ENCODE measurements at places on chromosomes 6 and 20.

- no peak for DNase-seq
Observed at GRCh38 chr6:154425034-154425433, 68.4 kb upstream of the IPCEF1 start.

- peak; percentile 49 for DNase-seq
Observed at GRCh38 chr20:51574248-51575033, 31.9 kb upstream of the NFATC2 start.

DNA sequence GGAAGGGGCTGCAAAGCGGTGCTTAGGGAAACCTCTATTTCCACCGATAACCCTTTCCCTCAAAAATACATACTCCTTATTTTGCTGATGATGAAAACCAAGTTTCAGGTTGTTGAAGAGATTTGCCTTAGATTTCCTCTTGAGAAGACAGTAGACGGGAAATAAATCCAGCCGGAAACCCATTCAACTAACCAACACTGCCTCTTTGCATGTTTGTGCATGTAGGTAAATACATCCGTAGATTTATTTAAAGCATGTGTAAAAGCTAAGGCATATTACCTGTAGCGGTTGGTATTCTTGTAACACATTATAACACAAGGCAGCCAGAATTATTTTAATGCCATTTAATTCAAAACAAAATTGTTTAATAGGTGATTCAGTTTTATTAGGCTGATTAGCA is 136.3 kb upstream of the SLC22A23 start:
- DNase-seq = no peak

- peak; percentile 62 for DNase-seq
Observed at GRCh38 chr20:10369723-10370090, 64.3 kb downstream of the MKKS start.

DNA sequence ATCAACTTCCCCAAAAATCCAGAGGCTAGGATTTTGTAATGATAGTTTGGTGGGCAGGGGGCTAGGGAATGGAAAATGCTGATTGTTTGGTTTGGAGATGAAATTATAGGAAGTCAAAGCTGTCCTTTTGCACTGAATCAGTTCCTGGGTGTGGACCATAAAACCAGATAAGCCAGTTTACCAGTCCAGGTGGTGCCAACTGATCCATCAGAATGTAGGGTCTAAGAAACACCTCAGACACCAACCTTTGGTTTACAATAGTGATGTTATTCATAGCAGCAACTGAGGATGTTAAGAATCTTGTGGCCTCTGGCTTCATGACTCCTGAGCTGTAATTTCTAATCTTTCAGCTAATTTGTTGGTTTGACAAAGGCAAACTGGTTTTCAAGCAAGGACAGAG is 496.6 kb upstream of the EPHA7 start:
- DNase-seq = no peak

GRCh38 chr6:38153798-38154345 is 334.3 kb downstream of the ZFAND3 start:
- no peak for DNase-seq

DNA sequence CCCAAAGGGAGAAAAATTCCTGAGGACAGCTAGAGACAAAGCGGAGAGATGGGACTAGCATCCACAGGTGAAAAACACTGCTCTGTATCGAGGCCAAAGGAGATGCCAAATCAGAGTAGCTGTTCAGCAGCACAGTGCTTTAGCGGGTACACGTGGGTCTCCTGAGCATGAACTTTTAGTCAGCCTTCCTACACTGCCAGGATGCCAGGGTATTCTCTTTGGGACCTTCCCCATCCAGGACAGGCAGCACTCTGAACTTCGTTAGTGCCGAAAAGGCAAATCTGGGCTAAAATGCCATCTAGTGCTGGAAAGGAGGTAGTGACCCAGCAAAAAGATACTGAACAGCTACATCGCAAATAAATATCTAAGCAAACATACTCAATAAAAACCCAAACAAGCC is 64.9 kb downstream of the C6orf58 start:
- peak; percentile 48 for DNase-seq

GRCh38 chr20:9550283-9550682 is 35.9 kb downstream of the LAMP5 start:
- no peak for DNase-seq

DNA sequence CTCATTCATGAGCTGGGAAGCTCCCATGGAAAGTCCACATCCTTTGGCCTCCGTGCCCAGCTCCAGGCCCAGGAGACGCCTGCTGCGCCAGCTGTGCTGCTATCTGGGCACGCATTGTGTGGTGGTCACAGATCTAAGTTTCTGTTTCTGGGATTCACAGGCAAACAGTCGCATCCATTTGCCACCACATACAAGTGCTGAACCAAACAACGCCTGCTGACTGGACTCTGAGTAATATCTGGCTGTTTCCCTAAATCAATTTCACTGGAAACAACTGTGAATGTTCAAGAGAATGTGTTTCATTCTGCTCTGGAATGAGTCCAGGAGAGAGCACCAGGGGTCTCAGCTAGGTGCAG is 45.5 kb downstream of the IRF4 start:
- DNase-seq = peak; percentile 91

GRCh38 chr6:125121894-125122293 is 31.7 kb upstream of the TPD52L1 start:
- no peak for DNase-seq

DNA sequence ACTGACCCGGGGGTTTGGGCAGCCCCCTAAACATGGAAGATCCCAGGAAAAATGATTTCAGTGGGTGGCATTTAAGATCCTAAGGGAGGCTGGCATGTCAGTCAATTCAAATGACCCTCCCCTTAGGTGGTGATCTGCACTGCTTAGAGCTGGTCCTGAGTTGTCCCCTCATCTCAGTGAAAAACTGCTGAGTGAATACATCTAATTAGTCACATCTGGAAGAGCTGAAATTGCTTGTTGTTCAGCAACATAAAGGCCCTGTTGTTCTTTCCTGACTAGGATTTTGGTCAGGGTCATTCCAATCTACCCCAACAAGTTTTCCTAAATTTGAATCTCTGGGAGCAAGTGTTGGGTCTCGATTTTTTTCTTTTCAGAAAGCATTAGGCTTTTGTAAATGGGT is 126.4 kb downstream of the LCA5 start:
- no peak for DNase-seq

- no peak for DNase-seq
Observed at GRCh38 chr6:139030228-139030963, 1.9 kb downstream of the ABRACL start.

GRCh38 chr20:53867741-53868351 is 202.5 kb downstream of the BCAS1 start:
- DNase-seq = no peak

- DNase-seq = peak; percentile 2
Observed at GRCh38 chr20:12482661-12483060, 526.1 kb upstream of the SPTLC3 start.

DNA sequence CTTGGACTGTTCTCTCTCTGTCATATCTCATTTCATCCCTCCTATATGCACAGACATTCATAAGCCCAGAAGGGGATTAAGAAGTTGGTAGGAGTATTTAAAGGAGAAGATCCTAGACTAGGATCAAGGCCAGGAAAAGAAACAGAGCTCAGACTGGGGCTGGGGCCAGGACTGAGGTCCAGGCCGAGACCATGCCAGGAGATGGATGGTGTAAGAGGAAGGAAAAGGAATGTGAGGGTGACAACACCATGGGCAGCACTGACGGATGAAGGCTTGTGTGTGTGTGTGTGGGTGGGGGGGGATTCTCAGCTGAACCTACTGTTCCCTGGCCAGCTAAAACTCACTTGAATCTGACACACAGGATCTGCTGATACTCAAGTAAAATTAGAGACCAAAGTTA is 182.1 kb downstream of the KIF6 start:
- peak; percentile 8 for DNase-seq

- no peak for DNase-seq
Observed at GRCh38 chr20:49231471-49231870, 12.3 kb downstream of the DDX27 start.

DNA sequence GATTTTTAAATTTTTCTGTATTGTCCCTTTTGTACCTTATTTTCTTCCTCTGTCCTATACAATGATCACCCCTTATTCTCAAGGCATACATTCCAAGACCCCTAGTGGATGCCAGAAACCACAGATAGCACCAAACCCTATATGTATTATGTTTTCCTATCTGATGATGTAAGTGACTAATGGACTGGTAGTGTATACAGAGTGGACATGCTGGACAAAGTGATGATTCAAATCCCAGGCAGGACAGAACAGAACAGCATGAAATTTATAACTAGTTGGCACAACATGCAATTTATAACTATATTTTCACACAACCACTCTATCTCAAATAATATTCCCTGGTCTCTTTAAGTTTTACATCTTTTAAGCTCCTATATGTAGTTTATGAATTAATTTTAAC is 205.6 kb upstream of the FLRT3 start:
- DNase-seq = peak; percentile 37

DNA sequence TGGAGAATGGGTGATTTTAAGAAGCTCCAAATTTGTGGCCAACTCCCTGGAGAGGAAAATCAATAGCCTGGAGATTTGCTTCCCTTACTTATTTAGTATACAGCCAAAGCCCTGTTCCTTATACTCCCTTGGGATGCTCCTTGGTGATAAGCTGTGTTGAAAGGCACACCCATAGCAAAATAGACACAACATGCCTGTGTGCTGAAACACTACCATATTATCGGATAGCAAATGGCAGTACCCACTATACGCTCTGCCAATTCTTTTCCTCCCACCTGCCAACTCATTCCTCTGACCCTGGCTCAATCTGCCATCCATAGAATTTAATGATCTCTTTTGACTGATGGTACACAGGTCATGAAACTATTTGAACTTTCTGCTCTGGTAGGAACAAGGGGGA is 98.2 kb downstream of the CLIC5 start:
- no peak for DNase-seq

- DNase-seq = peak; percentile 40
Observed at GRCh38 chr20:667351-668034, 8.1 kb downstream of the SCRT2 start.

DNA sequence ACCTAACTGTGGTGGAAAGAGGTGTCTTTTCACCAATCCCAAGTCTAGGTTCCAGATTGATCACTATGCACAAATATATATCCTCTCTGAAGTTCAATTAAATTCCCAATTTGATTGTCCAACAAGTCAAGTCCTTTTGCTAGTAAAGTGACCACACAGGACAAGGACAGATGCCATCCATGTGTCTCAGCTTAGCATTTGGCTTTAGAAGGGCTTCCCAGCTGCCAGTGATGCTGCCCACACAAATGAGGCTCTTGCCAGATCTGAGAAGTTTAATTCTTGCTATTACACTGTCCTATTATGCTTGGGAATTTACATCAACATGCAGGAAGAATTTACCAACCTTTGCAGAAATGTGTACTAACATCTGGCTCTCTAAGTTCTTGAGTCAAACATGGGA is 108.5 kb downstream of the COL9A1 start:
- DNase-seq = no peak

- DNase-seq = no peak
Observed at GRCh38 chr6:5665173-5665572, 341.6 kb downstream of the NRN1 start.

GRCh38 chr20:23049201-23050075 is at the start of gene THBD:
Gene THBD, minus strand, starts transcription at chr20:23049672. Its CDS starts 168 bp downstream, at chr20:23049504.
- peak; percentile 66 for DNase-seq

- DNase-seq = no peak
Observed at GRCh38 chr20:62651285-62652021, 9.2 kb downstream of the SLCO4A1 start.

DNA sequence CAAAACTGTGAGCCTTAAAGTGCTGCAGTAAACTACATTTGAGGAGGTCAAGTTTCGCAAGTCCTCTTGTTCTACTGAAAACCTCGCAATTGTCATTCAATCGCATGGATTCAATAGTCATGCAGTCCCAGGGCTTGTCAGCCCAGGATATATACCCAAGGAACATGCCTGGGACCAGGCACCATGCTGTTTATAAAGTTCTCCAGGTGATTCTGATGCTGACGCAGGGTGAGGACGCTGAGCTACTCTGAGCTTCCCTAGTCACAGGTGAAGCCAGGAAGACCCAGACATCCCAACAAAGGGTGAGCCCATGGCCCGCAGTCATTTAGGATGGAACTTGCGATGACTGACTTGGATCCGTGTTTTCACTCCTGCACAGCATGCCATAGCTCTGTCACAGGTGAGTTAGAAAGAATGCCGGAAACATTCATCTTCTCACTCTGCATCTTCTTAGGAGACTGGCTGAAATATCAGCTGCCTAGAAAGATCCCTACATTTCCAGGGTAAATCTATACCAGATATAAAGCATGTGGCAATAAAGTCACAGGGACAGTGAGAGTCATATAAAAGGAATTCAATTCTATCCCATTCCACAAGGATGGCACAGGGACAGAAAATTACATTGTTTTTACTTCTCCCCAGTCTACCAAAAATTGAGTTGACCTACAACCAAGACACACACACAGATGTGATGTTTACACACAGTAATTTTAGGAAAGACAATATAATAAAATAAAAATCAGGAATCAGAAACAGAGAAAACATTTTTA is 27.0 kb upstream of the SSTR4 start:
- DNase-seq = no peak

DNA sequence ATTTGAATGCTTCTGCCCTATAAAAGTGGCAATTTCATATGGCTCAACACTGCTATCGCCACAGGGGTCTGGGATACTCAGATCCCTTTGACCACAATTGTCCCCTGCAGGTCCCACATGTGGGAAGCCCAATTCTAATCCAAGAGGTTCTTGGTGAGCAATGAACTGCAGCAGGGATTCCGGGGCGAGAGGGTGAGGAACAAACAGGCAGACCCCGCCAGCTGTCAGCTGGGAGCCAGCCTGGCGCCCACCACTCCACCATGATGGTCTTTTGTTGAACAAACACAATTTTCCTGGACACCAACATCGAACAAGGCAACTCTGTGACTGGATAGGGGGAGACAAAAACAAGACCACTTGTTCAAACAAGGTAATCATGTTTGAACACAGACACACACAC is 80.5 kb downstream of the TMEM242 start:
- no peak for DNase-seq

GRCh38 chr6:112764377-112764776 is 417.2 kb downstream of the RFPL4B start:
- no peak for DNase-seq

DNA sequence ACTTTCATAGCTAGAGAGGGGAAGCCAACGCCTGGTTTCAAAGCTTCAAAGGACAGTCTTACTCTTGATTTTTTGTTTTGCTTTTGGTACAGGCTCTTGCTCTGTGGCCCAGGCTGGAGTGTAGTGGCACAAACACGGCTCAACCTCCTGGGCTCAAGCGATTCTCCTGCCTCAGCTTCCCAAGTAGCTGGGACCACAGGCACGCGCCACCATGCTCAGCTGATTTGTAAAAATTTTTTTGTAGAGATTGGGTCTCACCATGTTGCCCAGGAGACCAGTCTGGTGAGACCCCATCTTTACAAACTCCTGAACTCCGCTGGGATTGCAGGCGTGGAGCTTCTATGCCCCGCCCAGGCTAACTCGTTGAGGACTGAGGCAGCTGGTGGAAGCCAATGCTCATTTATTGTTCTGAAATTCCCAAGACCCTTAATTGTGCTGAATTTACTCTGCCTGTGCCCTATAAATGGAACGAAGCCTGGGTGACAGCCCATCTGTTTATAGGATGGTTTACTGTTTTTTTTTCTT is 18.0 kb downstream of the SRSF3 start:
- no peak for DNase-seq

DNA sequence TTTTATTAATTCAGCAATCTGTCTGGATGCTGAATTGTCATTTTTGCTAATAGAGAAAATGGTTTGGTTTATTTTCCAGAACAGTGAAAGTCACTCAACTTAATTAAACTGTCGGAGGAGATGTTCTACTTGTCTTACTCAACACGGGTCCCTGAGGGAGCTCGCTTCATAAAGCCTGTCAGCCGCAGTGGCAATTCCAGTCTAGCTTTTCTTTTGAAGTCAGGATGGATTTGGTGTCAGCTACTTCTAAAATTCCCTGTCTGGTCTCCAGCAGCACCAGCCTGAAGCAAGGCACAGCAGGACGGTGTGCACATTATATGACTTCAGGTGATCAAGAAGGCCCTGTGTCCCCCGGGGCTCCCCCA is 261.5 kb downstream of the SLC24A3 start:
- no peak for DNase-seq

Measured in fibroblast of mammary gland (primary cell).